Urinary bladder (tissue), 4 donors: ENCODE measurements at places on chromosomes 13 and 19. TPM values are rescaled to one million over a fixed set of nuclear protein-coding genes. Genes with fewer than 3 reads are reported as not detected.
A peak's percentile ranks its signal among the peaks of the same experiment; 100 is the strongest.

- DNase-seq, result no peak
These were observed 19.0 kb downstream of the NFIX start for GRCh38 chr19:13014101-13014920.

Gene JAK3
- 4.8 TPM for total RNA-seq

DNA sequence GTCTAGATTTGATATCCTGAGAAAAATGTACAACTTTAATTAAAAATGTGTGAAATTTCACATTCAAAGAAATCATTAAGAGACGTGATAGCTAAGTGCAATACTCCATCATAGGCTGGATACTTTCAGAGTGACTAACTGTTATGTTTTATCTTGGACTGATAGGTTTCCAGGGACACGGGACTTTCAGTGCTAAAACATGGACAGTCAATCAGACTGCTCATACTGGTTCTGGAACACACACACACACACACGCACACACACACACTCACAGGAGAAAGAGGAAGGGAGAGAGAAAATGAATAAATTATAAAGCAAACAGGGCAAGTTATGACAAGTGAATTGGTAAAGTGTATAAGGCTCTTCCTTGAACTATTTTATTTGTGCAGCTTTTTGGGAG lies 955.9 kb downstream of the SLITRK5 start:
- no peak for DNase-seq

Gene SPRY2
- 34.9 TPM for total RNA-seq

- DNase-seq, result no peak
These were observed 3.1 kb downstream of the C19orf25 start for GRCh38 chr19:1475751-1476437.

Gene ATP8B3
- 1.4 TPM for total RNA-seq

DNA sequence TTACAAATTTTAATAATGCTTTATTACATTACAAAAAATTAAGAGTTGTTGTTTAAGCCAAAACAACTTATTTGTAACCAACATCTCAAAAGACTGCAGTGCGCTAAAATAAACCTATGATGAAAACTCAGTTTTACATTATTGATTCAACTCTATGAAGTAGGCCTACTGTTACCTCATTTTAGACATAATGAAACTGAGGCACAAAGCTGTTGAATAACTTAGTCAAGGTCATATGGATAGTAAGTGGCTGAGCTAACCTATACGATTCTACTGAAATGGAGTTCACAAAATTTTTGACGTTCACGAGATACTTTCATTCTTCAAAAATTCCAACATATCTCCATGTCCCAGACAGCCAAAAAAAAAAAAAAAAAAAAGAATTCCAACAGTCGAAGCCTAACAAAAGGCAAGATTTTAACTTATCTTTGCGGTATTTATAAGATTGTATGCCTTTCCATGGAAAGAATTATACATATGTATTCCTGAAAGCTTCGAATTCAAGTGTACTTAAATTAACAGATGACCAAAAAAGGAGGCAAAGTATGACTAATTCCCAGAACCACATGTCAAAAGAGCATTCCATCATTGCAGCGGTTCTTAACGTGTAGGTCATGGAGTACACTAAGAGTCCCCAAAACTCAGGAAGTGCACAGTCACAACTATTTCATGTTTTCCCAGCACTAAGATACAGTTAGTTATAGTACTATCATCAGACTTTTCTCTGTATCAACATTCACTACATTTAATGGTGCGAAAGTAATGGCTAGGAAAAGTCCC lies 69.4 kb downstream of the PSPC1 start:
- DNase-seq, result no peak

- DNase-seq, result no peak
These were observed 321.1 kb downstream of the RBM26 start for GRCh38 chr13:79084802-79085424.

DNA sequence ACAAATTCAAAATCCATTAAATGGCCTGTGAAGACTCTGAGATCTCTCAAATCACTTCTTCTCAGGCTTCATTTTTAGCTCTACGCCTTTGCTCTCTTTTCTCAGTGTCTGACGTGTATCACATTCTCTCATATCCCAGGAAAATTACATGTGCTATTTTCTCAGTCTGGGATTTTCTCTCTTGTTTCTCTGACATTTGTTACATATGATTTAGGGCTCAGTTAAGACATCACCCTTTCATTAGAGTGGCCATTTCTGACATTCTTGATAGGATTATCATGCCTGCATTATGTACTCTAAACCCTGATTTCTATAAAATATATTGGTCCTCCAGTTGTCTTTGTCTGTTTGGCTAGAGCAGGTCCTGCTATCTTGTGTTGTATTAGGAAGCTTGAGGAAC lies 136.6 kb downstream of the GPC5 start:
- no peak for DNase-seq

GRCh38 chr13:50170447-50171037 lies 155.3 kb downstream of the KCNRG start:
- DNase-seq, result no peak

DNA sequence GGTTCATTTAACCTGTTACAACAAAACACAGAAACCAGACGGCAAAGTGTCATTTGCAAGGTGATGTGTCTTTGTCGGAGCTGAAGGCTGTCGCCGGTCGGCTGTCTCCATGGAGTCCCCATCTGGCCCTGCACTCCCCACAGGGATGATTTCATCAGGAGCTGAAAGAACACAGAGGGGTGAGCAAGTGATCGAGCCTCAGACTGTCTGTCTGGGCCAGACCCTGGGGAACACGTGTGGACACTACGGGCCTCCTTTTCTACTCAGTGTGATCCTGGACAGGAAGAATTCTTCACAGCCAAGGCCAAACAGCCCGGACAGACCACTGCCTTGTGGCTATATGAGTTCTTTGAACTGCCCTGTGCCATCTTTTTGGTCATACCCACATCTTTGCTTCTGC lies 85.1 kb downstream of the RNASEH2B start:
- no peak for DNase-seq

DNA sequence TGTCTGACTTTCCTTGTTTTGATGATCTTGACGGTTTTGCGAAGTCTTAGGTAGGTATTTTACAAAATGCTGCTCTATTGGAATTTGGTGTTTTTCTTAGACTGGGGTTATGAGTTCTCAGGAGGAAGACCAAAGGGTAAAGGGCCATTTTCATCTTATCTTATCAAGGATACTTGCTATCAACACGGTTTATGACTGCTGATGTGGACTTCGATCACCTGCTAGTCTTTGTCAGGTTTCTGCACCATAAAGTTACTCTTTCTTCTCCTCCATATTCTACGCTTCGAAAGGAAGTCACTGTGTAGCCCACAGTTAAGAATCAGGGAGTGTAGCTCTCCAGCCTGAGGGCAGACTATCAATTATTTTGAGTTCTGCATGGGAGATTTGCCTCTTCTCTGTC lies 7.4 kb upstream of the CEBPG start:
- DNase-seq, result no peak

- no peak for DNase-seq
These were observed 100.5 kb upstream of the SLITRK5 start for GRCh38 chr13:87570669-87571068.

- DNase-seq, result peak; percentile 45
These were observed 3.9 kb downstream of the SLC1A5 start for GRCh38 chr19:46784262-46785053.

Gene KLK2
- not detected for total RNA-seq

Gene CCDC124
- total RNA-seq, result 9.7 TPM

Gene SELENOV
- total RNA-seq, result 0.37 TPM

DNA sequence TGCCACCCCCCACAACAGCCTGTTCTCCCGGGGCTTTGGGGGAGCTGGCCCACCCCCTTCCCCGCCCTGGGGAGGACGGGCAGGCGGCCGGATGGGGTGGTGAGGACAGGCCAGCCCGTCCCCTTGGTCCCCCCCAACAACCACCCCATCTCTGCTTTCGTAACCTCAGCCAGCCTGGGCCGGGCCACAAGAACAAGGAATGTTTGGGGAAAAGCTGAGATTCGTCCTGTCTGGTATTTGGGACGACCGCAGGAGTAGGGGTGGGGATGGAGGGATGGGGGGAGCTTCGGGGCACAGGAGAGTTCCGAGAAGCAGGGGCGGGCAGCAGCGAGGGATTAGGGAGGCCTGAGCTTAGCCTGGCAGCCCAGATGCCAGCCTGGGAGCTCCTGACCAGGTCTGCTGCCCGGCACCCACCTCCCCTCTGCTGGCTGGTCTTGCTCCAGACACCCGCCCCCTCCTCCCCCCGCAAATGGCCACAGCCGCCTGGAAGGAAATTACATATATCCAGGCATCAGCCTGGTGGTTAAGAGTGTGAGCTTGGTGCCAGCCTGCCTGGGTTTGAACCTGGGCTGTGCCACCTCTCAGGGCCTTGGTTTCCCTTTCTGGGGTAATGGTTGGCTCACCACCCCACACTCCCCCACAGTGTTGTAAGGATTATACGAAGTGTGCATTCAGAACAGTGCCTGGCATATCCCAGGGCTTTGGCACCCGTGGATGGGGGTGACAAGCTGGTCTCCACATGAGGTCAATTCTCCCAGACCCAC lies at the start of gene PODNL1:
Gene PODNL1 (minus strand): TSS at position 117 of the 764 bp plus-strand sequence. CDS start 236 bp downstream, outside the sequence.
- no peak for DNase-seq

GRCh38 chr13:67086260-67086659 lies 143.9 kb downstream of the PCDH9 start:
- DNase-seq, result no peak

Gene CRTC1
- total RNA-seq, result 4.8 TPM

Gene SLC10A2
- not detected for total RNA-seq

GRCh38 chr13:81203783-81204182 lies 862.9 kb upstream of the SPRY2 start:
- DNase-seq, result no peak

DNA sequence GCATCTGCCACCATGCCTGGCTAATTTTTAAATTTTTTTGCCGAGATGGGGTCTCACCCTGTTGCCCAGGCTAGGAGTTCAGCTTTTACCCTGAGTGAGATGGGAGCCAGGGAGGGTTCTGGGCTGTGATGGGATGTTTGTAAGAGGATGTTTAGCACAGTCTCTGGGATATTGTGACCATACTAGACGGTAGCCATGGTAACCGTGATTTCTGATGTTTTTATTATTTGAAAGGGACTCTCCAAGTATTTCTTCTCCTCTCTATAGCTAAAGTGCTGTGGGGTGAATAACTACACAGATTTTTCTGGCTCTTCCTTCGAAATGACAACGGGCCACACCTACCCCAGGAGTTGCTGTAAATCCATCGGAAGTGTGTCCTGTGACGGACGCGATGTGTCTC lies 10.4 kb downstream of the TSPAN16 start:
- DNase-seq, result no peak

DNA sequence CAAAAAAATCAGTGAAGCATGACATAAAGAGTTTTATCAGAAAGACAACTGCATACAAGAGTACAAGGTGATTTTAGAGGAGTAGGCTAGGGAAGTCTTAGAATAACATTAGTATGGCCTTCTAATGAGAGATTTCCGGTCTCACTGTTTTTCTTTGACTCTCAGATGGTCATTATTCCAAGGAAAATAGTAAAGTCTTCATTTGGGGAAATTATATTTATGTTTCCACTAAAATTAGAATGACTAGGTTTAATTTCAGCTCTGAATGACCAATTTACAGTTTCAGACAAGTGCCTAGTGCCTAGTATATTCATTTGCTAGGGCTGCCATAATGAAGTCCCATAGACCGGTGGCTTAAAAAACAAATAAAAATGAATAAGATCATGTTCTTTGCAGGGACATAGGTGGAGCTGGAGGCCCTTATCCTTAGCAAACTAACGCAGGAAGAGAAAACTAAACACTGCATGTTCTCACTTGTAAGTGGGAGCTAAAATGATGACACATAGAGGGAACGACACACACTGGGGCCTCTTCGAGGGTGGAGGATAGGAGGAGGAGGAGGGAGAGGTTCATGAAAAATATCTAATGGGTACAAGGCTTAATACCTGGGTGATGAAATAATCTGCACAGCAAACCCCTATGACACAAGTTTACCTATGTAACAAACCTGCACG lies 303.1 kb downstream of the PCDH9 start:
- no peak for DNase-seq

GRCh38 chr19:3061182-3062161 lies 823 bp downstream of the TLE5 start:
- DNase-seq, result no peak

Gene ZNF296
- total RNA-seq, result 0.42 TPM

Gene KIR3DL1
- not detected for total RNA-seq

GRCh38 chr13:87311165-87311564 lies 360.0 kb upstream of the SLITRK5 start:
- no peak for DNase-seq

GRCh38 chr13:34371108-34371507 lies 553.2 kb downstream of the RFC3 start:
- DNase-seq, result no peak

DNA sequence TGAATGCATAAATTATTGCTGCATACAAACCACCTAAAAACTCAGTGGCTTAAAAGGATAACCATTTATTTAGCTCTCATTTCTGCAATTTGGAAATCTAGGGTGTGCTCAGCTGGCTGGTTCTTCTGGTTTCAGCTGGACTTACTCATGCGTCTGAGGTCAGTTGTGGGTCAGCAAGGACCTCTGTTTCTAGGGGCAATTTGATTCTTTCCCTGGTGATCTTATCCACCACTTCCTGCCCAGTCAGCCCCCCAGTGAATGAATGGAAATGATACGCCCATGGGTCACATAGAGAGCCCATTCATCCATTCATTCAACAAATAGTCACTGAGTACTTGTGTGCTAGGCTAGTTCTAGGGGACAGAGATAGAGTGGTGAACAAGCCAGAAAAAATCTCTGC lies 9.9 kb downstream of the FXYD5 start:
- no peak for DNase-seq

DNA sequence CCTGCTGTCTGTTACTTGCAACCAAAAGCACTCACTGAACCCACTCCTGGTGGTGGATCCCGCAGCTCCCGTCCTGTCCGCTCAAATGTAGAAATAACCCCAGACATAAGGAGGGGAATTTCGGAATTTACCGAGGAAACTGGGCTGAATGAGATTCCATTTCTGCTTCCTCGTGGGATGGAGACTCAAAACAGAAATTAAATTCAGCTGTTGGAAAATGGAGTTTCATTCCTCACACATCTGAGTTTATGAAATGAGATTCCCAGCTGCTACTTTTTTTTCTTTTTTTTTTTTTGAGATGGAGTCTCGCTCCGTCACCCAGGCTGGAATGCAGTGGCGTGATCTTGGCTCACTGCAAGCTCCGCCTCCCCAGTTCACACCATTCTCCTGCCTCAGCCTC lies 44.3 kb downstream of the COLGALT1 start:
- no peak for DNase-seq

- DNase-seq, result no peak
These were observed 1442.9 kb downstream of the UQCRFS1 start for GRCh38 chr19:27770095-27770494.

DNA sequence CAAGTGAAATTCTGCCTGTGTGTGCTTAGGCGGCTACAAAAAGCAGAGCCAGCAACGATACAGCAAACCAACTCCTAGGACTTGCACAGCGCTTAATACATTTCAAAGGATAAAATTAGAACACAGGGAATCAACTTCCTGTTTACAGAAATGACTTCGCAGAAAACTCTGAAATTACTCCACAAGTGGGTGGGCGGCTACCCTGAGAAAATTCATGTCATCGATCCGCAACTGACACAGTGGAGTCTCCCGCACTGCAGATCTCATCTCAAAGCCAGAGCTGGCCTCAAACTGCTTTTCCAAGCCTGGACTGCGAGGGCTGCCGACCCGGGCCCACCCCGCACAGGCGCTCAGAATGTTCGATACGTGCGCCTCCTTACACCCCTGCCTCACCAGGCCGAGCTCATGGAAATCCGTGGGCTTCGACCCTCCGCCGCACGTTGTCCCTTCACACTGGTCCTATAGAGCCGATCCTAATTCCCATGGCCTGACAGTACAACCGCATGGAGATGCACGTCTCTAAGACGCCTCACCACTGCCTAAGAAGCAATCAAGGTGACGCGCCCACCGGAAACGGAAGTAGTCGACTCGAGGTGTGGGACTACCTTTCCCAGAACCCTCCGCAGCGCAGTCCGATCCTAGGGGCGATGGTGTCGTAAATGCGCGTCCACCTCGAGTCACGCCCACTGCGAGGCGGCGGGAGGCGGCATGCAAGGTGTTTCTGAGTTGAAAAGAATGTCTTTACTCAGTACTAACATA lies at the start of gene ZNF229:
Gene ZNF229 (minus strand): TSS at position 557 of the 759 bp plus-strand sequence. CDS start 5,625 bp downstream, outside the sequence.
- peak; percentile 87 for DNase-seq
